ENCODE measurements at places on chromosomes 3 and 15.

GRCh38 chr15:63587527-63587926 lies 9.7 kb upstream of the FBXL22 start:
- no peak for DNase-seq

GRCh38 chr15:66827039-66827697 lies 125.1 kb downstream of the SMAD6 start:
- DNase-seq = no peak

- no peak for DNase-seq
Measured at GRCh38 chr15:88089024-88089620, 167.4 kb downstream of the NTRK3 start.

DNA sequence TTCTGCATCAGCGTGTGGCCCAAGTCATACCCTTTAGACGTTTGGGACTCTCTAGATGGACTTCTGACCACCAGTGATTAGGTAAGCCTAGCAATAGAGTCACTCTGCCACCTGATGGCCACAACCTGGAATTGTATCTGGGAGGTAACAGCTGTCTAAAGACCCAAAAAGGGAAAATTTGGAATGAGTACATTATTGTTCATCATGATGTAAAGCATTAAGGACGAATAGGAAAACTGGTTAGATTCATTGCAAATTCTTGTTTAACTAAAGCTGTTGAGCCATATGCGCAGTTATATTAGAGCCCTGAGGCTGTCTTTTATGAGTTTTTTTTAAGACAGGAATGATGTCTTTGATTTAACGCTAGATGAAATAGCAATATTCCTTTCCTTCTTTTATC lies 63.6 kb downstream of the FAM81A start:
- no peak for DNase-seq

GRCh38 chr3:43958005-43958770 lies 267.4 kb downstream of the ABHD5 start:
- no peak for DNase-seq
